ENCODE measurements at places on chromosomes 16 and 17.

DNA sequence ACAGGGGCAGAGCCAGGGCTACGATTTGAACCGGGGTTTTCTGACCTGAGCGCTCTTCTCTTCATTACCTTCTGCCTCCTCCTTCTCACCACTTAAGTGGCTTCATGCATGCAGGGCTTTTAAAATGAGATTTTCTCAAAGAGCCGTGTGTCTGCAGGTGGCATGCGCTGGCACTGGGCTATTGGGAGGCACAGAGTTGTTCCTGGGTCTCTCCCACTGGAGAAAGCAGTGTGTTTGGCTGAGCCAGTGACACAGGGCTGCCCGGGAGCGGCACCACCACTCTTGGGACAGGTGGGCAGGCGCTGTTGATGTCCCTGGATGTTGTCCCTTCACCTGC is 218.8 kb upstream of the CHMP6 start:
- no peak for DNase-seq

DNA sequence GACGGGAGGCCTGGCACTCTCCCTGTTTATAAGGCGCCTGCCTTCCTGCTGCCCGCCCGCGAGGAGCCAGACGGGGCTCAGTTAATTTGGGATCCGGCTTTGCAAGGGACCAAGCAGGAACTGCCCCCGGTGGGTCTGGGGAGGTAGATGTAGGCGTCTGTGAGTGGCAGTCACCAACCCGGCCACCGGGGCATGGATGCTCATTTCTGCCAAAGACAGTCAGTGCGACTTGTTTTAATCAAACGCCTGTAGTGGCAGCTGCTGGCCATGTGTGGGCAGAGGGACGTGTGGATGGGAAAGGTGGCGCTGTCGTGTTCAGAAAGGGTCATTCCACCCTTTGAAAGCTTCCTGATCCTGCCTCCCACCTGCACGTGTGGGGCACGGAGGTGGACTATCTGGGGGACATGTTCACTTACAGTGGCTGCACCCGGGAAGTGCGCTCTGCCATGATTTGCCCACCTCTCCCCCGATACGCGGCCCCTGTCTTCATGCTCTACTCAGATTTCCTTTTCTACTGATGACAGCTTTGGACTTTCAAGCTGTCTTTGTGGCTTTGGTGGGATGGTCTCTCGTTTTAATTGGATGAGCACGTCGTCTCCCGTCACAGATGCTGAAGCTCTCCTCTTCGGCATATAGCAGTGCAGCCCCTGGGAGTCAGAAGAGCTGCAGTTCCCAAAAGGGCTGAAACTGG is 60.3 kb upstream of the CIBAR2 start:
- peak; percentile 49 for DNase-seq

GRCh38 chr17:45320931-45321461 is 4.2 kb upstream of the MAP3K14 start:
- peak; percentile 79 for DNase-seq

GRCh38 chr17:81151278-81151677 is 14.0 kb upstream of the PVALEF start:
- DNase-seq = no peak

DNA sequence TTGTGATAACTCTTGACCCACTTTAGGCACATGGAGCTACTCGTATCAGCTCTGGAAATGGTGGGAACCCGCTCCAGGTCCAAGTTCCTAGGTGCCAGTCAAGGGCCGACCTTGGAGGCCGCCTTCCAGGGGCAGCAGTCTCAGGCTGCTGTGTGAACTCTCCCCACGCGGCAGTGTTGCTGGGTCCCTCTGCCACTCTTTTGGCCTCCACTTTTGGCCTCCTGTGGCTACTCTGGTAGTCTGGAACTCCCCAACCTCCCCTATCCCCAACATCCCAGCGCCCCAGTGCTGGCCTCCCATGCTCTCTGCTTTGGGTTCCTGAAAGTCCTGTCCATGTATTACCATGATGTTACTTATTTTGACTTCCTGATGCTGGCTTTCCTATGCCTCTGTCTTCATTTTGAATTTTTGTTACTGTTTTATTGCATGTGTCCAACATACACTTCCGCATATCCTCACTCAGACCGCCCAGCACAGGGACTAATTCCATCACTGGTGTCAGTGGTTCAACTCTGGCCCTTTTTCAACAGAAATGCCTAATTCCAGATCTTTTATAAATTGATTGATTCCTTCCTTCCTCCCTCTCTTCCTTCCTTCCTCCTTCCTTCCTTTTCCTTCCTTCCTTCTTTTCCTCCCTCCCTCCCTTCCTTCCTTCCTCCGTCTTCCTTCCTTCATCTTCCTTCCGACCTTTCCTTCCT is 44.1 kb downstream of the COX4I1 start:
- DNase-seq = no peak
